Activated naive CD8-positive, alpha-beta T cell treated with anti-CD3 and anti-CD28 coated beads, Interleukin-2, amount 50 U/mL, for 16 hours (primary cell): ENCODE measurements at places on chromosomes 6 and 20.

DNA sequence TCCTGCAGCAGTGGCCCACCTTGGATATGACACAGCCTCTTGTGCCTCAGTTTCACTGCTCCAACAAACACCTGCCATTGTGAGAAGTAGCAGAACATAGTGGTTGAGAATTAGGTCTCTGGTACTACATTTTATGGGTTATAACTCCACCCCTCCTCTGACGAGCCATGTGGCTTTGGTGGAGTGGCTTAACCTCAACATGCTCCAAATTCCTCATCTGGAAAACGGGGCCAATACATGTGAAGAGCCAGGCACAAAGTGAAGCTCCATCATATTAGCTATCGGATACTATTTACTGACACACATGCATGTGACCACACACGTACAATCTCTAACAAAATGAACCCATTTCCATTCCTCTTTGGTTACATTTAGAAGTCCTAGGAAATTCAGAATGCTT is 8.4 kb upstream of the KIZ start:
- DNase-seq: no peak

DNA sequence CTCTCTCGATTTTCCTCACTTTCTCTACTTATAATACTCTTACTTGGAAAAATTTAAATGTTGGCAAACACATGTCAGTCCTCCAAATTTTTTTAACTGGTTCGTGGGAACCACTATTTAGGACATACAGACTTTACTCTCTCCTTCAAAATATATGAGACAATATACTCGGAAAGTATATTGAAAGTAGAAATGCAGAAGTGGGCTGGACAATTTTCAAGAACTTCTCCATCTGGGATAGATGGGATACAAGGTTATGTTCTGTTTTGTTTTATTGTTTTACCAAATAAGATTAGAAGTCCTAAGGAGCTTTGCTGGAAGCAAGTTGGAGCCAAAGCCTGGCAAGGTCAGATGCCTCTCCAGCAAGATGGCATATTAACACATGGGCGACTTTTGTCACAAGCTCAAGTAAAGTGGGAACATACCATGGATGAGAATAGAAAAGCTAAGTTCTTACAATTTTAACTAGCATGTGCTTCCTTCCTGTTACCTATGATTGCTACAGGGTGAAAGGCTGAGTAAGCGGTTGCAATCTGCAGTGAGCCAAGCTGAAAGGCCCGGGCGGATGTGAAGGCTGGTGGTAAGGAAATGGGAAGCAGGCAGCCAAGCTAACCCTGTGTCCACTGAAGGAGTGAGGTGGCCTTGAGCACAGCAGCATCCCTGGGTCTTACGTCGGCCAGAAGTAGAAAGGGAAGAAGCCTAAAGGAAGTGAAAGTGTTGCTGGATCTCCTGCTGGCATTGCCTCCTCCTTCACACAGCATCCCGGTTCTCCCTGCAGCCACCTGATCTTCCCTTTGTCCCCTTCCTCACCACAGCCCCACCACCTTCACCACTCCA is 7.1 kb downstream of the MAP3K5 start:
- no peak for DNase-seq

GRCh38 chr6:96110878-96111277 is 95.1 kb downstream of the FUT9 start:
- no peak for DNase-seq

GRCh38 chr6:23728707-23729106 is 397.3 kb upstream of the NRSN1 start:
- no peak for DNase-seq

DNA sequence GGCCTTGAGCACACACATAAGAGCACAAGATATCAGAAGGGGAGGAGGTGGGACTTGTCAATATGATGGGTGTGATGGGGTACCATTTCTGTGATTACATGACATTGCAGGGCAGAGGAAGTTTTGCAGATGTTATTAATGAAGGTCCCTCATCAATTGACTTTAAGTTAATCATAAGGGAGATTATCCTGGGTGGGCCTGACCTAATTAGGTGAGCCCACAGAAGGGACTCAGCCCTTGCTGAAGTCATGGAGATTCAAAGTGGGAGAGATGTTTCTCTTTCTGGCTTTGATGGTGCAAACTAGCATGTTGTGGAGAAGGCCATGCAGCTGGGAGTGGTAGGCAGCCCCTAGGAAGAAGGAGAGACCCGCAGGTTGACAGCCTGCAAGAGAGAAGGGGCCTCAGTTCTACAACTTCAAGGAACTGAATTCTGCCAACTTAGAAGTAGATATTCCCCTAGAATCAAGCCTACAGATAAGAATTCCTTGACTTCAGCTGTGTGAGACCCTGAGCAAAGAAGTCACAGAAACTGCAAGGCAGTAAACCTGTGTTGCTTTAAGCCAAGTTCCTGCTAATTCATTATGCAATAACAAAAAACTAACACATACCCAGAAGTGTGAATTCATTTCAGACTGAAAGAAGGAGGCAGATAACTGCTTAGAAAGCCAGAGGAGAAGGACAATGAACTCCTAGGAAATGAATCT is 131.3 kb downstream of the LRFN2 start:
- no peak for DNase-seq

DNA sequence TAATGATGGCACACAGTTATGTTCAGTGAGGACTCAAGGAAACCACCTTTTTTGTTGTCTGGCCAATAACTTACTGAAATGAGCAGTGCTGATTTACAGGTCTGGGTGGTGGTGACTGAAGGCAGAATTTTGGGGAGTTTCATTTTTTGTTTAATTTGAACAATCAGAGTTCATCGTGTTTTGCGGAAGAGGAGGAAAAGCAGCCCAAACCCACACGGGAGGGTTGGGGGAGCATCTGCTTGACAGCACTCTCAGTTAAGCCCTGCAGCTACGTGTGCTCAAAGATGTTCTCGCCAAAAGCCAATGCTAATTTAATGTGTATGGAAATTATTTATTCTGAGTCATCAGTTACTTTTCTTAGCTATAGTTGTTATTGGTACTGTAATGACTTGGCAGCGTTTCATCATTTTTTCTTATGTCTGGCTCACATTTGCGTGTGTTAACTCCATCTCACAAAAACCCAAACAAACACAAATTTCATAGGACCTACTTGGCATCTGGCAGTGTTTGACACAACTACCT is 89.2 kb downstream of the UST start:
- no peak for DNase-seq

GRCh38 chr6:85047818-85048217 is 283.4 kb upstream of the TBX18 start:
- DNase-seq: no peak

DNA sequence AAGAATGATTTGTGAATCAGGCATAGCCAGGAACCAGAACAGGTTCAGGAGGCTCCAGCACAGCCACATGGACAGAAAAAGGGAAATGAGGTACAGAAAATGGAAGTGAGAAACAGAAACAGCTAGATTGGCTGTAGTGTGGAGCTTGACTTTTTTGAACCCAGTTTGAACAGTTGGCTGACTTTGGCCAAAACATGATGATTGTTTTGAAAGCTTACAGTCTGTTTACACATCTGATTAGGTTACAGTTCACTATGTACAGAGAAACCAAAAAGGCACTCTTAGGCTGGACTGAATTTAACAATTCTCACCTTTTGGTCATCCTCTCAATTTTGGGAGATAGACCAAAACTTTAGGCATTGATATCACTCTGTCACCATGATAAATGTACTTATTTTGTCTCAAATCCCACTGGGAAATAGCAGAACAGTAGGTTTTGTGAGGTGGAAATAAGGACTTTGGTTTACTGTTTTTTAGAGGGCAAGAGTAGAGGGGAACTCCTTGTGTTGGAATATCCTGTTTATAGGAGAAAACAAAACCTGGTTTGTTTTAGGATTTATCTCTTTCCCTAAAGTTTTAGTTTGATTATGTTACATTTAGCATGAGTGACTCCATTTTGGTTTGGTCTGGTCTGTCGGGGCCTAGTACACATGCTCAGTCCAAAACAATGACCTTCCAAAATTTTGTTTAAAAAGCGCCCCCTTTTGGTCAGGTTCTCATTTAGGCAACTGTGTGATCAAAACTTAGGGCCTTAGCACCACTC is 123.1 kb downstream of the OLIG3 start:
- DNase-seq: no peak

- DNase-seq: no peak
Measured at GRCh38 chr6:6679633-6680032, 91.1 kb downstream of the LY86 start.

DNA sequence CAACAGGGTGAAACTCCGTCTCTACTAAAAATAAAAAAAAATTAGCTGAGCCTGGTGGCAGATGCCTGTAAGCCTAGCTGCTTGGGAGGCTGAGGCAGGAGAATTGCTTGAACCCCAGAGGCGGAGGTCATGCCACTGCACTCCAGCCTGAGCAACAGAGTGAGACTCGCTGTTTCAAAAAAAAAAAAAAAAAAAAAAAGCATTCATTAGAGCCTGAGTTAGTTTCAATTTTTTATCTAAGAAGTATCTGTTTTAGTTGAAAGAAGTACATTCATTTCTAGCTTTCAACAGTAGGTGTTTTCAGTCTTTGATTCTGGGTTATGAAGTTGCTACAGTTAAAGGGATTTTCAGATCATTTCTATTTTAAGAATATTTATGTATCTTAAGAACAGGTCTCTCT is 42.2 kb downstream of the ZNF292 start:
- DNase-seq: no peak

GRCh38 chr6:49522710-49523593 is 23.2 kb downstream of the GLYATL3 start:
- DNase-seq: no peak

- no peak for DNase-seq
Measured at GRCh38 chr6:30960907-30961673, 20.3 kb downstream of the MUCL3 start.

DNA sequence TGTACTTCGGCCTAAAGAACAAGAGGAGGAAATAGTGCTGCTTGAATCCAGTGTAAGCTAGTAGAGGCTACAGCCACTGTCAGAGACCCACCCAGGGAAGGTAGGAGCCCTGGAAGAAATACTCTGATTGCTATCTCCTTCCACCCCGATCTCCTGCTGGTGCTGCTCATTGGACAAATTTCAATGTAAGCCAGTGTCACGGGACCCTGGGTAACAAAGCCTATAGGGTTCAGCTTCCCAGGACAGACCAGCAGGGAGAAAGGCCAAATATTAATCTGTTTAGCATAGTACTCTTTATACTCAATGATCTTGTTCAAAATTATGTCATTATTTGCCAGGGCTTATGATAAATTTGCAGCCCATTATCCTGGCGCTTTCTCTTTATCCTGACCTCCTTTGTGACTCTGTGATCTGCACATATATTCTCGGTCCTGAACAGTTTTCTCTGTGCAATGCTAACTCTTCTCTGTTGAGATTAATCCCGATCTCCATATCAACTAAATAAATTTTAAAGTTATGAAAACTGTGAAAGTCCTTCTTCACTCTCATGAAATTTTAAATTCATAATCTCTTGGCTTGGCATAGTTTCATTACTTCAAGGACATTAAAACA is 218.8 kb upstream of the PREP start:
- no peak for DNase-seq

- no peak for DNase-seq
Measured at GRCh38 chr6:165543781-165544180, 119.3 kb downstream of the PDE10A start.

- no peak for DNase-seq
Measured at GRCh38 chr6:145517492-145517891, 217.8 kb downstream of the EPM2A start.

DNA sequence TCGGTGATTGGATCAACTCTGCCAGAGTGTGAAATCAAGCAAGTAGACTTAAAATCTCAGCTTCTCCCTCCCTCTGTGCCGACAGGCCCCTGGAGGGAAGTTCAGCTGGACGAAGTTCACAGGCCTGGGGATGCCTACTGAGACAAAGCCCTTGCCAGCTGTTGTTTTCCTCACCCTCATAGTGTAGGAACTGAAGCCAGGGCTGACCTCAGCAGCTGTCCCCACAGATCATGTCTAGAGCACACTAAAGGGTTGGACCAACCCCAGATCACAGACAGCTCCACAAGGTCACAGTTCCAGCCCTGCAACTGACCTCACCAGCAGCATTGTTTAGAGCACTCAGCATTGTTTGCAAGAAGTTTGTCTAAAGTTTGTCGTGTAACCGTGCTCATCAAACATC is 261.9 kb upstream of the ECI2 start:
- DNase-seq: no peak

GRCh38 chr6:36039112-36039511 is 11.5 kb downstream of the MAPK14 start:
- DNase-seq: no peak

- DNase-seq: no peak
Measured at GRCh38 chr6:106870069-106870468, 104.5 kb downstream of the CD24 start.

GRCh38 chr6:7124114-7124513 is 16.4 kb downstream of the RREB1 start:
- no peak for DNase-seq

DNA sequence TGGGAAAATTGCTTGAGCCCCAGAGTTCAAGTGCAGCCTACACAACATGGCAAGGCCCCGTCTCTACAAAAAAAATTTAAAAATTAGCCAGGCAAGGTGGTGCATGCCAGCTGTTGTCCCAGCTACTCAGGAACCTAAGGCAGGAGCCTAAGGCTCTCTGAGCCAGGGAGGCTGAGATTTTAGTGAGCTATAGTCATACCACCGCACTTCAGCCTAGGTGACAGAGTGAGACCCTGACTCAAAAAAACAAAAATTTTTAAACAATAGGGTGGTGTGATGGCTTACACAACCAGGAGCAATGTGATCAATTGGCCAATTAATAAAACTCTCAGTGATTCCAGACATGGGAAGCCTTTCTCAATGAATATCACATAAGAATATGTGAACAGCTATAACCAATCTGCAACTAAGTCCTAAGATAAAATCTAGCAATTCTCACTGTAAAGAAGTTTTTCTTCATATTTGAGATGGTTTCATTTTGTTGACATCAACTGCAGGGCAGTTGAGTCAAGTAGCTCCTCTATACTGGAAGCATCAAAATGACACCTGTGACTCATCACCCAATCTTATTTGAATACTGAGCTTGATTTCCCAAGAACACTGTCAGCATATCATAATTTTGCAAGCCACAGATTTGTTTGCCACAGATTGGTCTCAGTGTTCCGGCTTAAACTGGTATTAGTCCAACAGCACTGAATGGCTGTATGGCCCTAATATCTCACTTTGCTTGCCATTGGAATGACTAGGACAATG is 169.0 kb upstream of the GJE1 start:
- DNase-seq: no peak

- no peak for DNase-seq
Measured at GRCh38 chr6:41197234-41197633, 3.7 kb downstream of the TREML2 start.
